ENCODE measurements at places on chromosomes 3 and 15.

- DNase-seq, result no peak
Observed at GRCh38 chr3:9279966-9280365, 30.5 kb upstream of the SRGAP3 start.

DNA sequence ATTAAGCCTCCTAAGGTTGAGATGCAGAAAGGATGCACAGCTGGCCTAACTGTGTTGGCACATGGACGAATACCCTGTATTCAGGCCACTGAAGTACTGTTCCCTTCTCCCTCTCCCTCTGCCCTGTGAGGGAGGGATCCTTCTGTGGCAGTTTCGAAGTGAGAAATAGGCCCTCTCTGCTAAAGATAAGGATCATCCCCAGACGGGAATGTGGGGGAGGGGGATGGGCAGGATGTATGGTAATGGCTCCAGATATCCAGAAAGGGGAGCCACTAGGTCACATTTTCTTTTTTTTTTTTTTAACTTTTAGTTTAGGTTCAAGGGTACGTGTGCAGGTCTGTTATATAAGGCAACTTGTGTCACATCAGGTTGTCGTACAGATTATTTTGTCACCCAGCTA lies 463.1 kb downstream of the TBL1XR1 start:
- DNase-seq, result no peak

DNA sequence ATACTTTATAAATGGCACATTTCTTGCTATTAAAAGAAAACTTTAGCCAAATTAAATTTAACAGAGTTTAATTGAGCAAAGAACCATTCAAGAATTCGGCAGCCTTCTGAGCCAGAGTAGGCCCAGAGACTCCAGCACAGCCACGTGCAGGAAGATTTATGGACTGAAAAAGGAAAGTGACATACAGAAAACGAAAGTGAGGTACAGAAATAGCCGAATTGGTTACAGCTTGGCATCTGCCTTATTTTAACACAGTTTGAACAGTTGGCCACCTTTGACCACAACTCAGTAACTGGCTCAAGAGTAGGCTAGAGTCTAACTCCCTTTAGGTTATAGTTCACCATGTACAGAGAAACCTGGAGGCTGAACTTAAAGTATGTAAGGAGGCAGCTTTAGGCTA lies 17.6 kb downstream of the CFAP44 start:
- no peak for DNase-seq

GRCh38 chr15:52790169-52790708 lies at the start of gene ONECUT1:
TSS of gene ONECUT1 (minus strand) at chr15:52790336. CDS start at chr15:52789884, 452 bp downstream.
- peak; percentile 52 for DNase-seq

- peak; percentile 73 for DNase-seq
Observed at GRCh38 chr3:134423153-134423552, 48.9 kb upstream of the AMOTL2 start.

- DNase-seq, result no peak
Observed at GRCh38 chr3:179717219-179717618, 64.4 kb downstream of the USP13 start.

- no peak for DNase-seq
Observed at GRCh38 chr3:106172780-106173179, 304.0 kb upstream of the CBLB start.

All from NCI-H1105 treated with DMSO at 0.1 percent for 48 hours (cell line).